B cell (primary cell): ENCODE measurements at places on chromosomes 6 and 20. TPM values are rescaled to one million over a fixed set of nuclear protein-coding genes. Genes with fewer than 3 reads are reported as not detected.

The ACAT2 gene
- total RNA-seq = 31.1 and 32.6 TPM in 2 replicates

The RIPK1 gene
- total RNA-seq = 26.2 and 28.1 TPM in 2 replicates

The MDFI gene
- not detected in 2 replicates for total RNA-seq

The ORC3 gene
- 27.8 and 31.2 TPM in 2 replicates for total RNA-seq

The TNF gene
- total RNA-seq = 22.2 and 22.6 TPM in 2 replicates

The CLPSL2 gene
- not detected in 2 replicates for total RNA-seq

- DNase-seq = no peak
Observed at GRCh38 chr6:21386744-21387143, 206.8 kb upstream of the SOX4 start.

GRCh38 chr6:147434516-147434915, 74.0 kb upstream of the SAMD5 start:
- no peak for DNase-seq

GRCh38 chr6:3090013-3090412, 21.7 kb downstream of the RIPK1 start:
- DNase-seq = no peak

- DNase-seq = no peak
Observed at GRCh38 chr20:19079536-19080299, 132.7 kb upstream of the SLC24A3 start.
